Fibroblast of pulmonary artery (primary cell): ENCODE measurements at places on chromosomes 5 and 9.

DNA sequence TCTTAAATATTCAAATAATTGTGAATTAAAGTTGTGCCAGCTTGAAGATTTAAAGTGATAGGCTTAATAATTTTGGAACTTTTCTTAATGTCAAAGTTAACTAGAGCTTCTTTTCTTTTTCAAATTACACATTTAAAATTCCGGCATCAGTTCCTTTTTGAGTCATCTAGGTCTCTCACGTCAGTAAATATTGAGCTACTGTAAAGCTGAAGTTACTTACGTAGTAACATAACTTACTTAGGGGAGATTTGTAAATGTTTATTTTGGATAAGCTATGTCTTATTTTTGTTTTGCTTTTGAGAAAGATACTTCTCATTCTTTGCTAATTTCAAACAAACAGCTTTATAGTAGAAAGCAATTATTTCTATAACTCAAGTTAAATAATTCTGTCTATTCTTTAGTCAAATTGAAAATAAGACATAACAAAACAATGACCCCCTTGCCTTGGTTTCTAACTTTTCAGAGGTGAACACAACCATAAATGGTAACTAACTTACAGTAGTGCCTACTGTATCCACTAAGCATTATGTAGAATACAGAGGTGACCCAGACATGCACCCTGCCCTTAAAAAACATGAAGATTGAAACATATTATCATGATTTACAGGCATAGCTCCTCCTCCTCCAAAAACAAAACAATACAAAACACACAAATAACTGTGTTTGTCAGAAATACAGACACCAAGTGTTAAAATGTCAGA is 29.8 kb downstream of the CD274 start:
- DNase-seq: no peak

GRCh38 chr5:63055421-63055820 is 476.8 kb downstream of the LRRC70 start:
- peak; percentile 36 for DNase-seq

DNA sequence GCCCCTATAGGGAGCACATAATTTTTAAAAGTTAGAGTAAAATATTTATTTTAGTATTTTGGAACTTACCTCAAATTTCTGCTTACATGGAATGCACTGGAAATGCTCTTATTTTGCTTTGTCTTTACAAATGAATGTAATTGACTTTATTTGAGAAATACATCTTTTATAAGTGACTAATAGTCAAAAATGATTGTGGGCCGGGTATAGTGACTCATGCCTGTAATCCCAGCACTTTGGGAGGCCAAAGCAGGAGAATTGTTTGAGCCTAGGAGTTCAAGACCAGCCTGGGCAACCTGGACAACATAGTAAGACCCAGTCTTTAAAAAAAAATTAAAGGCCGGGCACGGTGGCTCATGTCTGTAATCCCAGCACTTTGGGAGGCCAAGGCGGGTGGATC is 5.8 kb downstream of the HMGCR start:
- DNase-seq: no peak

- no peak for DNase-seq
Measured at GRCh38 chr5:131795228-131795627, 1.6 kb downstream of the FNIP1 start.

DNA sequence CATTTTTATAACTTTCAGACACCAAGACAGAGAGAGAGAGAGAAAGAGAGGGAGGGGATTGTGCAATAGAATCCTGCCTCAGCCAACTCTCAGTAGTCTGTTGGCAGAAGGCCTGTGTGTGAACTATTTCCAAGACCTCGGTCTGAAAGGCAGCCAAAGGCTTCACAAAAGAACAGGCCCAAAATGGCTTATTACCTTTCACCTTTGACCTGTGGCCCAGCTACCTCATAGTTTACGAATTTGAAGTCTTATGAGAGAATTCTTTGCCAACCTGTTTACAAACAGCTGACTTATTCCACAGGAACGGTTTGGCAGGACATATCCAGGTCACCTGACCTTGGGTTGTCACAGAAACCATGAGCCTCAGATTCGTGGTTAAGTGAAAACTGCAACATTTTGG is 48.6 kb downstream of the NR2F1-AS1 start:
- peak; percentile 99 for DNase-seq
